ENCODE measurements at places on chromosomes 16 and 17.

DNA sequence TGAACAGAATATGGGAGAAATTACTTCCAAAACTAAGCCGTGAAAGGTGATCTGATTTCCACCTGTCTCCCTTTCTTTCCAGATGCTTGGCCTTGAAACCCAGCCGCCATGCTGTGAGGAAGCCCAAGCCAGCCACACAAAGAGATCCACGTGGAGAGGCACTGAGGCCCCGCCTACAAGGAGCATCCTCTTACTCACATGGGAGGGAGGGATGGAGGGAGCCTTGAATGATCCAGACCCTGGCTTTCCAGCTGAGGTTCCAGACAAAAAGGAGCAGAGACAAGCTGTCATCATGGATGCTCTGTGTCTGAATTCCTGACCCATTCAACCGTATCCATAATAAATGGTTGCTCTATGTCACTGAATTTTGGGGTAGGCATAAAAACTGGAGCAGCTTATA, 48.9 kb upstream of the HAPSTR1 start:
- H3K27me3 ChIP-seq: no peaks in the 10 kb centered on the region
- H3K4me1 ChIP-seq: no peaks in the 10 kb centered on the region
- no peak overlapping the region for H3K4me3 ChIP-seq
- H3K27ac ChIP-seq: no peak overlapping the region

DNA sequence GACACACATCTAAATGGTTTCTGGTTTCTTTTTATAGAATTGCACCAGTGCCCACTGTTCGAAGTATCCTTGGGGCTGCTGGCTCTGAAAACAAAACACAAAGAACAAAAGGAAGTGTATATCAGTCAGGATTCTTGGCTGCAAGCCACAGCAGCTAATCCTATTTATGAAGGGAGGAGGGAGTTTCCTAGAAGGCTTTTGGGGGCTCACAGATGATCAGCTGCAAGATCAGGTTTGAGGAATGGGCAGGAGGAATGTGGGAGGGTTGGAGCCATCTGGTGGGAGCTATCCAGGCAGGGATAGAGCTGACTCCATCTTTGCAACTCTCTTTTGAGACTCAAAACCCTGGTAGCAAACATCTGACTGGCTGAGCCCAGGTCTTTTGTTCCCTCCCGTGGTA, 118.3 kb upstream of the EEF2KMT start:
- no peaks in the 10 kb centered on the region for H3K4me1 ChIP-seq
- H3K4me3 ChIP-seq: no peak overlapping the region
- H3K27ac ChIP-seq: no peak overlapping the region
- H3K27me3 ChIP-seq: no peaks in the 10 kb centered on the region
- peak; percentile 14 for DNase-seq

DNA sequence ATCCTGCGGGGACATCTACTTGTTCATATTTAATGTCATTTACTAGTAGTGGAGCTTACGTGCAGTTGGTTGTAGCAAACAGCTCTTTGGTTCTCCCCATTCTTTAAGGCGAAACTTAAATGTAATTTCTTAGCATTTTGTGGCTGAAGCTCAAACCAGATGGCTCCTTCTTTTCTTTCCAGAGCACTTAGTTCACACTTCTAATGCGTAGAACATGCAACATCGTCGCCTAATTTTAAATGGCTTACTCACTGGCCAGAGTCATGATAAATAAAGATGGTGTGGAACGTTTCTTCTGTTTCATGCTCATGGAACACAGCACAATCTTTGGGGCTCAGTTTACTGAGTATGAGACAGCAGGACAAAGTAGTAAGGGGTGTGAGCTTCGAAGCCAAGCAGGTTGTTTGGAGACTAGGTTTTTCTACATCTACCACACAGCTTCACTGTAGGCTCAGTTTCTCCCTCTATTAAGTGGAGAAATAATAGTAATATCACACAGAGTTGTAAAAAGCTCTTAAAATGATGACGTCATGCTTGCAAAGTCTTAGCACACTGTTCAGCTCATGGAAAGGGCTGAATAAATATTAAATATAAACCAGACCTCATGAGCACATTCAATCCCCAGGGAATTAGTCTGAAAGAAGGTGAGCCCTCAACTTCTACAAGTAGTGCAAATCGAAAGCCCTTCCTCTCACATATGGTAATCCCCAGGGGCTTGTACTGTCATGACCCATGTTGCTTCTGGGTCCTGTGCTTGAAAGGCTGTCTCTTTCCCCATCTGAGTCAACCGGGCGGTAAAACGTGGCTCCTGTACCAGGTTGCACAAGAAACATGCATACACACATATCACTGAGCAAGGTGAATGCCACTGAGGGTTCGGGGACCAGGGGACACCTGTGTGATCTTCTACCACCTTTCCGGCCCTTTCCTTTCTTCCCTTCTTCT, 384.3 kb downstream of the CDH13 start:
- H3K4me3 ChIP-seq: no peak overlapping the region
- no peak overlapping the region for H3K27ac ChIP-seq
- no peaks in the 10 kb centered on the region for H3K36me3 ChIP-seq
- no peak for DNase-seq
- peaks cover 2% of the 10 kb centered on the region for H3K4me1 ChIP-seq

DNA sequence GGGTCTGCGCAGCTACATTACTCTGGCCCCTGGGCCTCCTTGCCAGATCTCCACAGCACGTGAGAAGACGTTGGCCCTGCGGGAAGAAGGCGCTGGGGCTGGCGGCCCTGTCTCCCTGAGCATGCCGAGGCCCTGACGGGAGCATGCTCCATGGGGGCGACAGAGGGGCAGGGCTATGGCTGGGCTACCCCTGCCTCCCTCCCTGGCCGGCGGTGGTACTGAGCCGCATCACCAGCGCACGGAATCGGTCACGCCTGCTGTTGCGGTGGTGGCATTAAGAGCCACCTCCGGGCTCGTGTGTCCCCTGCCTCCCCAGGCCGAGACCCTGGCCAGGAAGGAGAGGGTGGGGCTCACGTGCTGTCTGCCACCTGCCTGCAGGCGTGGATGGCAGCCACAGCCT, 28.1 kb downstream of the MAPK8IP3 start:
- H3K36me3 ChIP-seq: peaks cover 24% of the 10 kb centered on the region
- no peak for DNase-seq
- no peak overlapping the region for H3K27ac ChIP-seq

- H3K4me3 ChIP-seq: no peak overlapping the region
- DNase-seq: peak; percentile 5
- no peaks in the 10 kb centered on the region for H3K36me3 ChIP-seq
Measured at GRCh38 chr17:61468263-61468907, 16.2 kb downstream of the TBX4 start.

DNA sequence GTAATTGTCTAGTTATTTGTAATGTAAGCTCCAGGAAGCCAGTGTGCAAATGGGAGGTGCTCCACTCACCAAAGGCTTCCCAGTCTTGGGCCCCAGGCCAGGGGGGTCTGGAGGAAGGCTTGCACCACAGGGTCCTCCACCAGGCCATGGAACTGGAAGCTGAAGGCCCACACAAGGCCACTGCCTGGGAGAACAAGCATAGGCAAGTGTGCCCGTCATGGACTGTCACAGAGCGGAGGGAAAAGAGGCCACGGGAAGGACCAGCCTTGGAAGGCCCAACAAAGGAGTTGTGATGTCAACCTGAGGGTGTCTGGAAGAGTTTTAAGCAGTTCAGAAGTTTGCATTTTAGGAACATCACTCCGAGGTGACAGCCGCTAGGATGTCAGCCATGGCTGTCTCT, 3.0 kb upstream of the SRRM2 start:
- H3K27ac ChIP-seq: no peak overlapping the region
- H3K36me3 ChIP-seq: no peaks in the 10 kb centered on the region
- no peaks in the 10 kb centered on the region for H3K27me3 ChIP-seq
- H3K4me3 ChIP-seq: no peak overlapping the region
- DNase-seq: no peak
- peaks cover 4% of the 10 kb centered on the region for H3K4me1 ChIP-seq

DNA sequence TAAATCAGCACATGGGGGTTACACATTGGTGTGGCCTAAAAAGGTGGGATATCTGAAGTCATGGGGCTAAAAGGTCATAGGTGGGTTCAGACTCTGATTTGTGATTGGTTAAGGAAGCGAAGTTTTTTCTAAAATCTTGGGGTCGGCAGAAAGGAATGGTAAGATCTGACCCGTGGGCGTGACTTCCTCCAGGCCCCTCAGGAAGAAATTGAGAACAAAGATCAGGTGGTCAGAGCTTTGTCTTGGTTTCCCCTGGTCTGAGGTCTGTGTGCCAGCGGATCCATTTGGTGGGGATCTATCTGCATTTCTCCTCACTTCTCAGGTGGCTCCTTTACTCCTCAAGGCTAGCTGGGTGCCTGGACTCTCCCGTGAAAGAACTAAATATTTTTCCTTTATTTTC, 302.8 kb downstream of the ABCC12 start:
- H3K27ac ChIP-seq: no peak overlapping the region
- H3K27me3 ChIP-seq: no peaks in the 10 kb centered on the region
- H3K4me1 ChIP-seq: no peaks in the 10 kb centered on the region
- H3K4me3 ChIP-seq: no peak overlapping the region
- no peaks in the 10 kb centered on the region for H3K36me3 ChIP-seq
- DNase-seq: no peak

- H3K4me1 ChIP-seq: no peaks in the 10 kb centered on the region
- H3K4me3 ChIP-seq: no peak overlapping the region
- no peak for DNase-seq
- H3K27ac ChIP-seq: no peak overlapping the region
Measured at GRCh38 chr16:58366247-58367031, 25.8 kb upstream of the GINS3 start.

DNA sequence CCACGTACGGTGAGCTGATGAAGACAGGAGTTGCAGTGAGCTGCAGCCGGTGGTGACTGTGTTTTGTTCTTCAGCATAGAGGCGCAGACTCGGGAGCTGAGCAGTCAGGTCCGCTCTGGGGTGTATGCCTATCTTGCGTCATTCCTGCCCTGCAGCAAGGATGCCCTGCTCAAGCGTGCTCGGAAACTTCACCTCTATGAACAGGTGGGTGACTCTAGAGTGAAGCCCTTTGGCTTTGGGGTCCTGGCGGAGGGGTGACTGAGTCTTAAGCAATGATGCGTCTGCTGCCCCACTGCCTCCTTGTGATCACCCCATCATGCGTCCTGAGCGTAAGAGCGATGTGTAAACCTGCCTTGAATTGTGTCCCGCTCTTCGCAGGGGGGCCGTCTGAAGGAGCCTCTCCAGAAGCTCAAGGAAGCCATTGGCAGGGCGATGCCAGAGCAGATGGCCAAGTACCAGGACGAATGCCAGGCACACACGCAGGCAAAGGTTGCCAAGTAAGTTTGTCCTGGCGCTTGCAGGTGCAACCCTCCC, 22.9 kb downstream of the UBN1 start:
- H3K4me1 ChIP-seq: no peaks in the 10 kb centered on the region
- no peak overlapping the region for H3K4me3 ChIP-seq
- no peak for DNase-seq
- H3K27me3 ChIP-seq: no peaks in the 10 kb centered on the region
- H3K27ac ChIP-seq: no peak overlapping the region

- H3K4me3 ChIP-seq: peak overlapping the region; percentile 40
- peaks cover 4% of the 10 kb centered on the region for H3K36me3 ChIP-seq
- H3K27me3 ChIP-seq: no peaks in the 10 kb centered on the region
- H3K27ac ChIP-seq: peak overlapping the region; percentile 14
Measured at GRCh38 chr17:4710693-4711634, 532 bp downstream of the ARRB2 start.

Data from lung (tissue), 17 donors.